Germinal center (tissue), 1 donor: ENCODE measurements at places on chromosomes 4 and X.
A peak's percentile ranks its signal among the peaks of the same experiment; 100 is the strongest.

- no peak for DNase-seq
Measured at GRCh38 chr4:187814737-187815465, 180.7 kb upstream of the ZFP42 start.

GRCh38 chr4:118410138-118410537, 57.3 kb upstream of the PRSS12 start:
- DNase-seq = no peak

GRCh38 chr4:52604215-52604614, 54.9 kb downstream of the USP46 start:
- no peak for DNase-seq

DNA sequence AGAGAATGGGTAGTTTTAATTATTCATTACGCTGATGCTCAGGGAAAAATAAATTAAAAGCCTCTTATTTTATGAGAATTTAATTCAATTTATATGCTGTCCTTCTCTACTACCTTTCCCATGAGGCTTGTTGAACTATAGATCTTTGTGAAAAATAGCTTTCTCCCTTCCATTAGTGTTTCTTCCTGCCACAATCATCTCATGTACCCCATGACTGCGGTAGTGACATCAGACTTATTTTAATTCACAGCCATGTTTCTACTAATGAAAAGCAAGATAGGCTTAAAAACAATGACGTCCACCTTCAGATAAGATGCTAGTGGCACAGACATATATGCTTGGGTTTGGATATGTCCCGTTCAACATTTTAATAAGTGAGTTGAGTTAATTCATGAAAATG, 87.4 kb upstream of the TMEM47 start:
- DNase-seq = no peak

- DNase-seq = no peak
Measured at GRCh38 chr4:186137196-186137794, 32.8 kb downstream of the FAM149A start.

- no peak for DNase-seq
Measured at GRCh38 chrX:68822641-68823410, 6.0 kb upstream of the EFNB1 start.

DNA sequence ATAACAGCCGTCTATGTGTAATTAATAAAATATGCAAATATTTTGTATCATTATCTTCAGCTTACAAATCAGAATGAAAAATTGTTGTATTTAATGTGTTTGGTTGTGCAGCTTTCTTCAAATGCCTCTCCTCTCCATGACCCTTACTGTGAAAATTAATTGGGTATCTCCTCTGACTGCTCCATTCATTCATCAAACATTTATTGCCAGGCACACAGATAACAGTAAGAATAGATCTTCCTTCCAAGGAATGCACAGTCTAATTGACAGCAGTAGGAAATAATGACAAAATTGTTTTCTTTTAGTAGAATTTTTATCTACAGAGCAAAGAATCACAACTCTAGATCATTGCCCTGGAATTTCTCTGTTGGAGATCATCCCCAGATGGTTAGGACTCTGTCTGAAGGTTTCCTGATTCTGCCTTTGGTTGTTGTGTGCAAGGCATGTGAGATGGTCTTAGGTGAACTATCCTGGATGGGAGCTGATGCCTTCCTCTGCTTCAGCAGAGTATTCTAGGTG, 395.0 kb upstream of the FAT1 start:
- DNase-seq = no peak

DNA sequence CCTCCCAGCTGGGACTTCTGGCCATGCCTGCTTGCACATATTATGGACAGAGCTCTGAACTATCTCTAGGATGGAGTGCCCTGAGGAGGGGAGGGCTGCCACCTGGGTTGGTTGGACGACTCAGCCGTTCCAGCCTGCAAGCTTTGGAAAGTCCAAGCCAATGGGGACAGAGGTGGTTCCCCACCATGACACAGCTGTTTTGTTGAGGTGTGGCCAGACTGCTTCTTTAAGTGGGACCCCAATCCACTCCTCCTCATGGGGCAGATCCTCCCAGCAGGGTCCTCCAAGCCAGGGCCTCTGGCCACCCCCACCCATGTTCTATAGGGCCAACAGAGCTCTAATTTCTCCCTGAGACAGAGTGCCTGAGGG, 22.7 kb downstream of the F8A3 start:
- no peak for DNase-seq

- DNase-seq = no peak
Measured at GRCh38 chr4:23382879-23383278, 507.0 kb downstream of the PPARGC1A start.

- DNase-seq = no peak
Measured at GRCh38 chr4:118975449-118976192, 87.0 kb downstream of the SYNPO2 start.

DNA sequence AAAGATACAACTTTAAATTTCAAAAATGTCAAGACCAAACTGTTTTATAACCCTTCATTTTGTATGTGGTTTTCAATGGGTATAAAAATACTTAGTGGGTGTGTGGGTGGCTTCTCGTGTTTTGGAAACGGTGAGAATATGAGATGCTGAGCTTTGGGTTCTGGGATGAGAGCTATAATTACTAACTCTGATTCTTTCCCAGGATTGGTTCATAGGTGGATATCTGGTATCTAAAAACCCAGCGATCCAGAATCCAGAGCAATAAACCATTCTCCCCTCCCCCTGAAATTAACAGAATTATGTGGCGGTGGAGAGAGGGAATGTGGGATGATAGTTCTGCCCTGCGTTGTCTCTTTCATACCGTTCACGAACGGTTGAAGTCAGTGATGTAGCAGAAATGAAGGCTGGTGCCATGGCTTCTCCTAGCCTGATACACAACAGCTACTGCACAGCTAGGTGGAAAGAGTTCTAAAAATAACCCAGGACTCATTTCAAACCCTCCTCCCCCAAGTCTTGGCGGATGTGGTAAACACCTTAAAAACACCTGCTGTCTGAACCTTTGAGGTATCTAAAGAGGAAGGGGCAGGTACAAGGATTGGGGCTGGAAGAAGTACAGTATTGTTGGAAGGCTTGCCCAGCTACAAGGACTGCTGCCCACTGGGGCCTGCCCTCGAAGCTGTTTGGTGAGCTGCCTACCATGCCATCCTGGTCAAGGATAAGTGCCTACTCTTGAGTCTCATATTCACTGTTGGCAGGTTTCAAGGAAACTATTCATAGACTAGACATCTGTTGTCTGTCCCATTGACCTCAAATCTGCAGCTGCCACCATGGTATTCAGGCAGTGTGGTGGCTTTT, 44.5 kb downstream of the SEPTIN11 start:
- DNase-seq = peak; percentile 30

DNA sequence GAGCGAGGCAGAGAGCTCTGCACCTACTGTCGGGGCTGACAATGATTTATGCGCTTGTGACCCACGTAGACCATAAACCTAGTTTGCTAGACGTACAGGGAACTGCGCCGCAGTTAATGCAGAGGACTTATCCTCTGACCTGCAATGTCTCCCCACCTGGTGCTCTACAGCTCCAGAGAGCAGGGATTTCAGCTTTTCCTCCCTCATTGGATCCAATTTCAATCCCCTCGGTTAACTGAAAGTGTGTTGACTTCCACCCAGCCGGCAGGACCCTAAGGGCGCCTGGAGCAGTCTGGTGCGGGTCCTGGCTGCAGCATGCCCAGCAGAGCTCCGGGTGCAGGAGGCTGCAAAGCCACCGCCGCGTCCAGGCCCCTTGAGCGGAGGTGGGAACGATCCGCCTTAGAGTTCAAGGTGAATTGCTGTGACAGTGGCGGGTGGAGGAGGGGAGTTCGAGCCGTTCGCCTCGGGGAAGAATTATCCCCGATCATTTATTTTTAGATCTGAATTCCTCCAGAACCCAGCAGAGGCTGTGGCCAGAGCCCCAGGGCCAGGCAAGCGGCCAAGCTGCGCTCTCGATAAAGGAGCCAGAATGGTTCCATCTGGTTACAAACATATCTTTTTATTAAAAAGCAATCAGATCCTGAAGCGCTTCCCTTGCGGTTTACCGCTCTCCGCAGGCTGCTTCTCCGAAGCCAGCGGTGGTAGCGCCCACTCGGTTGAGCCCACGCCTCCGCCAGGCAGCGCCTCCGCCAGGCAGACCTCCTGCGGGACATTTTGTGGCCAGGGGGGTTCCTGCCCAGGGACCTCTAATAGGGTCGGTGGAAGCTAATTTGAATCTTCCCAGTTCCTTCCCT, 66.0 kb downstream of the FBXO8 start:
- no peak for DNase-seq

GRCh38 chr4:125689805-125690204, 375.1 kb downstream of the FAT4 start:
- DNase-seq = no peak

DNA sequence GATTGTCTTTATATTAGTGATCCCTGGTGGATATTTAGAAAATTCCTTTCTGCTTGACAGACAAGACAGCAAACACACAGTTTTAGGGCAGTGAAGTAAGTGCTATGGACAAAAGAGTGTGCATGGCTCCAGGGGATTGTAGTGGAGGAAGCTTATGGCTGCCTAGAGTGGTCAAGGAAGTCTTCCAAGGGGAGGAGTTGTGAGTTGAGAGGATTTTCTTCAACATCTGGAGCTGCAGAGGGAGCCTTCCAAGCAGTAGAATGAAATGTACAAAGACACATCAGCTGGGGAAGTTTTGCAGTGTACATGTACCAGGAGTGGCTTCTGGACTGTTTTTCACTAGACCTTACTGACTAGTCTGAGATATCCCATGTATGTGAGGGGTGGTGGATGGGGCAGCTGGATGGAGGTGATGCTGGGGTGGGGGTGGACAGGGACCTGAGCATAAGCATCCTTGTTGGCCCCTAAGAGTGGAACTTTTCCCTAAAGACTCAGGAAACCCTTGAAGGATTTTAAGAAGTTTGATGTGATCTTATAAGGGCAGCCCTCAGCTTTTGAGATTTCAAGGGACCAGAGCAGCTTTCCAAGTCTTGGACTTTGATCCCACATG, 160.5 kb upstream of the TAPT1 start:
- DNase-seq = no peak

DNA sequence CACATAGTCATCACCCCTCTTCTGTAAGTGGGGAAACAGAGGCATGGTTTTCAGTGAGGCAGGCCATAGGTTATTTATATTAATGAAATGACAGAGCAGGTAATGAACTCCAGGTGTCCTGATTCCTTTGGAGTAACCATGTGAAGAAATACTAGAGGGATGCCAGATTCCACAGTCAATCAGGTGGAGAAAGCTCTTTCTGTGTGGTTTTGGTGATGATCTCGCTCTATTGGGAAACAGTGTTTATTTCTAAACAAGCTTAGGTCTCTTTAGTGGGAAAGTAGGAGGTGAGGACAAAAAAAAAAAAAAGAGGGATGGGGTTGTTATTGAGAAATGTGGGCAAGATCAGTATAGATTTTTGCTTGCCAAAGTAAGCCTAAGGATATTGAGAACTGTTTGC, 12.2 kb downstream of the DOCK11 start:
- no peak for DNase-seq

- no peak for DNase-seq
Measured at GRCh38 chrX:106692425-106693065, 34.0 kb upstream of the RNF128 start.

DNA sequence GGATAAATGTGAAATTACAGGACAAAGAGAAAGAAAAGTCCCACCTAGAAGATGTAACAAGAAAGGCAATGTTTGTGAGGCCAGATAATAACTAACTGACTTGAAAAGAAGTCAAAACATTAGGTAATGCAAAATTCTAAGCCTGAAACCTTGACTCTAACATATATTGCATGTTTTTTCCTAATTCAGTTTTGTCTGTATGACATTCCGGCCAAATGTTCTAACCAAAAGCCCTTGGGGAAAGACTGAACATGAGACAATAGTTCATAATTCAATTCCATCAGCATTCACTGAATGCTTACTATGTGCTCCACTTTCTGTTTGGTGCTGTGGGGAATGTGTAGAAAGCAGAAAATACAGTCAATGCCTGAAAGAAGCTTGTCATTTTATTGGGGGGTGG, 84.8 kb upstream of the PLAC1 start:
- DNase-seq = no peak

DNA sequence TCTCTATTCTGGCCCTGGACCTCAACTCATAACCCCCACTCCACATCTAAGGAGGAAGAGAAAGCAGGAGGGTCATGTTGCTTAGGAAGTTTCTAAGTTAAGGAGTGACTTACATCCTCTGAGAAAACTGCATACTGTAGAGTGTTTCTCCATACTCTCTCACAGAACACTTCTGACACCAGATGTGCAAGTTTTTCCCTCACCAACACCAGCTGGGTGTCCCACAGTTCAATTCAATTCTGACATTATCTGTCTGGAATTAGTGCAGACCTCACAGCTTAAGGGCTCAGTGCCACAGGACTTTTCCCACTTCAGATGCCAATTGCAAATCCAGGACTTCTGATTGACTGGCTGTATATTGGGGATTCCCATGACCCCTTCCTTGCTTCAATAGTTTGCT, 89.0 kb upstream of the SFRP2 start:
- DNase-seq = no peak

GRCh38 chr4:28744066-28744465, 1883.4 kb downstream of the STIM2 start:
- no peak for DNase-seq

DNA sequence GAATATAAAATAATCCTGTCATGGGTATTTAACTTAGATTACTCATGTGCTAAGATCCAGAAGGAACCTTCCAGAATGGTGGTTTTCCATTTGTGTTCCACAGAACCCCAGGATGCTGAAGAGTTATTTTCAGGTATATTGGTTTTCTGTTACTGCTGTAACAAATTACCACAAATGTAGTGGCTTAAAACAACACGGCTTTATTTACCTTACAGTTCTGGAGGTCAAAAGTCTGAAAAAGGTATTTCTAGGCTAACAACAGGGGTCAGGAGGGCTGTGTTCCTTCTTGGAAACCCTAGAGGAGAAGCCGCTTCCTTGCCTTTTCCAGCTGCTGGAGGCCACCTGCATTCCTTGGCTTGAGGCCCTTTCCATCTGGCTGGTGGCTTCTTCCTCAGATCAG, 57.9 kb upstream of the HPSE start:
- DNase-seq = no peak

DNA sequence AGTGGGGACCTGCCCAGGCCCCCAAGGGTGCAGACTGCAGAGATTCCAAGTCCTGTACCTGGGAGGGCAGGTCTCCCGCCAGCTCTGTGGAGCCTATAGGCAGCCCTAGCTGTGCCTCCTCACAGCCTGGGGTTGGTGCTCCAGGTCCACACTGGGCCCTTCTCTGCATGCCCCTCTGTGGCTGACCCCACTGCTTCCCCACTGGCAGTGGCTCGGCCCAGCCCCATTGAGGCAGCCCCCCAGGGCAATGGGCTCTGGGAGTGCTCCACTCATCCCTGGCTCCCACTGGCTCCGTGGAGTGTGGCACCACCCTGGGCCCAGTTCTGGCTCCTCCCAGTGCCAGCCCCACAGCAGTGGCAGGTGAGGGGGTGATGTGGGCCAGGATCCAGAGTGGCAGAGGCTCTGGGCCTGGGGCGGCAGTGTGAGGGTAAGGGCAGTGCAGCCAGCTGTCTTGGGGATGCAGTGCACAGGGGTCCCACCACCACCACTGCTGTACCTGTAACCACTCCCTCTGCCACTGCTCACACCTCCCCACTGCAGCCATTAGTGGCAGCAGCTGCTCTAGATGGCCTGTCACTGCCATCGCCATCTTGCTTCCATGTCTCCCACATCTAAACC, 312.2 kb downstream of the GPM6A start:
- no peak for DNase-seq
